ENCODE measurements at places on chromosomes 4 and X.

GRCh38 chr4:172758586-172759340, 409.8 kb upstream of the GALNT7 start:
- DNase-seq = no peak

DNA sequence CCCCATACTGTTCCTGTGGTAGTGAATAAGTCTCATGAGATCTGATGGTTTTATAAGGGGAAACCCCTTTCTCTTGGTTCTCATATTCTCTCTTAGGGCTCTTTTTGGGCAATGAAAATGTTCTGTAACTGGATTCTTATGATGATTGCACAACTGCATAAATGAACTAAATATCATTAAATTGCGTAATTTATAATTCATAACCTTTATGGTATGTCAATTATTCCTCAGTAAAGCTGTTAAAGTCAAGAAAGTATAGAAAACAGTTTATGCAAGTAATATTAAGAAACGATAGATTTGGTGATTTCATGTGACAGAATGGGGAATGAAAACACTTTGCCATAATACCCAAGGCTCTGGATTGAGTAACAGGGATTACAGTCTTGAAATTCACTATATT, 33.5 kb upstream of the SPANXD start:
- DNase-seq = no peak

DNA sequence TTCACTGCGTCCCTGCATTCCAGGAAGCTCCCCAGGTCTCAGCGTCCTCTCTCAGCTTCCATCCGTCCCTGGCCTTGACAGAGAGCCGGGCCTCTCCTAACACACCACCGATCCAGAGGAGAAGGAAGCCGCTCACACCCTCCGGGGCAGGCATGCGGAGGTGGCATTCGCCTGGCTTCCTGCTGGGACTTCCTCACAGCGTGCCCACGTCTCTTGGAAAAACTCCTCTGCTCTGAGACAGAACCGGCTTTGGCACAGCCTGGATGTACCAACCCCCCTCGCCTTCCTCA, 3.2 kb downstream of the CTAG2 start:
- DNase-seq = peak; percentile 22

DNA sequence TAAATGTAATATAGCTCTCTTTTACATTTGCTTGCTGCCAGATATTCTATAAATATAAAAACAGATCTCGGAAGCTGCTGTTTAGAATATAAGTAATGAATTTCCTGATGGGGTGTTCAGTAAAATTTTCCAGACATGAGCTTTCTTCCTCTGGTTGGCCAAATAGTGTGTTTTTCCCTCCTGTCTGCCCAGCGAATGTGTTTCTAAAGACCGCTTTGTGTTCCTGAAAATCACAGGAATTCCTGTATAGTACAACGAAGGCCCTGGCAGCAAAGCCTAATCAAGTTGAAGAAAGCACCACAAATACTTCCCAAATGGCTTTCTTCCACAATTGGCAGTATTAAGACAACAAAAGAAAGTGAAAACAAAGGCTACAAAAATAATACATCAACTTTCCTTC, 494.1 kb downstream of the INPP4B start:
- DNase-seq = no peak

DNA sequence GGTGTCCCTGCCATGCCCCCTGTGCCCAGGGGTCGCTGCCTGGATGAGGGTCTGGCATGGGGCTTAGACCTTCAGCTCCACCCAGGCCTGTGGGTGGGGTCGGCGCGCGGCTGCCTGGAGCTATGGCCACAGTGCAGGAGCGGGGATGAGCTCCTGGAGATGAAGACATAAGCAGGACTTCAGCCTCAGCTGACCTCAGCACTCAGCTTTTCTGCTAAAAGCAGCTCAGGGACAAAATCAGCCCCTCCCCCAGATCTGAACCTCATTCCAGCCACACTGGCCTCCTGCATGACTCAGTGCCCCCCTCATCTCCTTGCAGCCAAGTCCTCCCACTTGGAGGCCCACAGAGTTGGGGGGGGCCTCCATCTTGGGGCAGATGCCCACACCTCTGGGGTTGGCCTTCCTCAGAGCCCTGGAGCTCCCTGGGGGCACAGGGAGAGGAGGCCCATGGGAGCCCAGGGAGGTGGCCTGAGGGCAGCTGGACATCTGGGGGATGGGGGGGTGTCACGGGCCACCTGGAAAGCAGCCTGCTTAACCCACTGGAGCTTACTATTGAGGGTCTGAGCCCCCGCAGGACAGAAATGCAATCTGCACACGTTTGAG, 19.4 kb upstream of the CPLX1 start:
- no peak for DNase-seq

- DNase-seq = no peak
Observed at GRCh38 chr4:124961138-124961750, 248.7 kb upstream of the ANKRD50 start.

- DNase-seq = no peak
Observed at GRCh38 chr4:99585516-99585915, 10.9 kb downstream of the MTTP start.

- DNase-seq = no peak
Observed at GRCh38 chr4:47160095-47160494, 128.7 kb downstream of the GABRB1 start.

GRCh38 chr4:123516576-123516975, 120.0 kb downstream of the SPRY1 start:
- no peak for DNase-seq

GRCh38 chr4:124641715-124642381, 70.7 kb downstream of the ANKRD50 start:
- DNase-seq = no peak

DNA sequence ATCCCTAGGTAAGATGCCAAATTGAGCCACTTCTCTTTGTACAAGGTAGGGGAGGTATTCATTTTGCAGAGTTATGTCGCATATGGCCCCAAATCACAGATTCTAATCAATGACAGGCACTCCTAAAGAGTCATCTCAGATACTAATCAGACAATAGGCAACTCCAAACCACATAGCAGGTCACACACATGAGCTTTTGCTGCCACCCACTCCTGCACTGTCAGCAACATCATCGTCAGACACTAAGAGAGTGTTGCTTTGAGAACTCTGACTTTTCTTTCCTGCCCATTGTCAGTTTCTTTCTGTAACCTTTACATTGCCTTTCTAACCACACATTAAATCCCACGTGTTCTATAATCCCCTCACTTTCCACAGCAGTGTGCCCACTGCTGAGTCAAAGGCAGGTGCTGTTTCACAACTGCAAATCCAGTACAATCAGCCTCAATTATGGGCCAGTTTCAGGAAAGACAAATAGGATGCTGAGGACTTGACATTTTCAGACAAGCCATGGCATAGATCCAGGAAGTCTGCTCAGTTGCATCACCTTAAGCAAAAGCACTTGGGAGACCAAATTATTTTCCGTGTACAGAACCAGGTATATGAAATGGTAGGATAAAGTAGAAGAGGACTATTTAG, 23.5 kb downstream of the TMEM31 start:
- DNase-seq = no peak
